Gastroesophageal sphincter (tissue), 4 donors: ENCODE measurements at places on chromosomes 6 and 20. TPM values are rescaled to one million over a fixed set of nuclear protein-coding genes. Genes with fewer than 3 reads are reported as not detected.

DNA sequence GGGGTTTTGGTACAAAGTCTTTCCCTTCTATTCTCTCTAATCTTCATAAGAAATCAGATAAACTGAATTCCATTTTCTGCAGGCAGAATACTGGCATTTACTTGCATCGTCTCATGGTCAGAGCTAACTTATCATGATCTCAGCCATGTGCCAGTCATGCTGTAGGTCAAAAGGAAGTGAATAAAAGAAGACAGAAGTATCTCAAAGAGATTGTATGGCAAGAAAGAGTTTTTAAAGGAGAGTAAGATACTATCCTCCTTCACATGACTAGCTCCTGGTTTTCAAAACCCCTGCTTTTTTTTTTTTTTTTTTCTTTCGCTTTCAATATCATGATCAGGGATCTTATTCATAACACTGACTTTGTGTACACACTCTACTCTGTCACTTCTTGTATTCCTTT, 398.3 kb downstream of the C6orf118 start:
- ATAC-seq, result no peak

GRCh38 chr6:29656157-29656556, 735 bp upstream of the MOG start:
- ATAC-seq, result peak; percentile 42

DNA sequence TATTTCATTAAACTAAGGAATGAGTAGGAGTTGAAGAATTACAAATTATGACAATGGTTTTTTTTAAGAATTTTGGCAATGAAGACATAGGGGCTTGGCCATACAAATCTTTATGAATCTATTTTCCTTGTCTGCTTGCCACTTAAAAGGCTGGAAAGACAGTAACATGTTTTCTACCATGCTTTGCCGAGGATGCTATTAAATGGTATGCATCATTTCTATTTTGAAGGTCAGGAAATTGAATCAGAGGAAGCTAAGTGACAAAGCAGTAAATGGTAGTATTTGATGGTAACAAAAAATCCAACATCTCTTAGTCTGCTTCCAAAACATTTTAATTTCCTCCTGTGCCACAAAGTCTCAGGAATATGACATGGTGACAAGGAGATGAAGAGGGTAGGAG, 287.2 kb downstream of the RFPL4B start:
- no peak for ATAC-seq

- peak; percentile 90 for ATAC-seq
Measured at GRCh38 chr20:41003143-41003935, 25.3 kb upstream of the TOP1 start.

GRCh38 chr20:1491281-1491840, at the start of gene SIRPB2:
Gene SIRPB2 (minus strand): TSS chr20:1491420. CDS start chr20:1491359, 61 bp downstream.
- peak; percentile 72 for ATAC-seq

DNA sequence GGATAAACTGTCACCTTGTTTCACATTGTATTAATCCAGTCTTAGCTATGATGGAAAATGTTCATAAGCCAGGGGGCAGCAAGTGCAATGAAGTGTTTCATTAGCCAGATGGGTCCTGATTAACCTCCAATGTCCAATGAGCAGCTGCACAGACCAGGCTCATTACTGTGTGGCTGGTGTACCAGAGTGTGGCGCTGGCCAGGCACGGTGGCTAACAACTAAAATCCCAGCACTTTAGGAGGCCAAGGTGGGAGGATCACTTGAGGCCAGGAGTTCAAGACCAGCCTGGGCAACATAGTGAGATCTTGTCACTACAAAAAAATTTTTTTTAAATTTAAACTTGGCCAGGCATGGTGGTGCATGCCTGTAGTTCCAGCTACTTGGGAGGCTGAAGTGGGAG, 201.7 kb upstream of the FOXQ1 start:
- no peak for ATAC-seq

GRCh38 chr20:3777716-3778629, 3.3 kb downstream of the SPEF1 start:
- peak; percentile 77 for ATAC-seq

DNA sequence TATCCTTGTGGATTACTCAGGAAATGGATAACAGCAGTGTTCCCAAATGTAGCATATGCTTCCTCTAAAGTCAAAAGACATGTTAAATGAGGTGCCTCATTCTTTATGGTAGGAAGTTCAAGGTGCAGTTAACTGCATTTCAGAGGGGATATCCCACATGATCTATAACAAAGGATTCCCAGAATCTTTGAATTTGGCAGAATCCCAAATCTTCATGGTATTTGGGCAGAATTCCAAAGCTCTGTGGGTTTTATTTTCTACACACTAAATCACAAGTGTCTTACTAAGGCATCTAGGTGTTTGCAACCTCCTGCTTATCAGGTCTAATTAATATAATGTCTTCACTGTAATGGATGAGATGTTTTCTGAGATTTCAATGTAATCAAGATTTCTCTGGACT, 364.3 kb upstream of the MAN1A1 start:
- no peak for ATAC-seq

GRCh38 chr6:32637219-32637880, at the start of gene HLA-DQA1:
Gene HLA-DQA1 (plus strand): TSS chr6:32637406. CDS start chr6:32637459, 53 bp downstream.
- ATAC-seq, result peak; percentile 22

GRCh38 chr20:1862663-1863053, 32.5 kb upstream of the SIRPA start:
- no peak for ATAC-seq

- no peak for ATAC-seq
Measured at GRCh38 chr6:118931436-118931835, 3.5 kb downstream of the MCM9 start.

Gene RAB32
- 29.0 TPM for total RNA-seq

Gene TUBE1
- 58.2 TPM for total RNA-seq

Gene KCNS1
- not detected for total RNA-seq

Gene EPB41L1
- 49.3 TPM for total RNA-seq

Gene DOK5
- total RNA-seq, result 0.62 TPM
